Activated T-cell treated with anti-CD3 and anti-CD28 coated beads for 4 hours (primary cell): ENCODE measurements at places on chromosomes 6 and 20.

DNA sequence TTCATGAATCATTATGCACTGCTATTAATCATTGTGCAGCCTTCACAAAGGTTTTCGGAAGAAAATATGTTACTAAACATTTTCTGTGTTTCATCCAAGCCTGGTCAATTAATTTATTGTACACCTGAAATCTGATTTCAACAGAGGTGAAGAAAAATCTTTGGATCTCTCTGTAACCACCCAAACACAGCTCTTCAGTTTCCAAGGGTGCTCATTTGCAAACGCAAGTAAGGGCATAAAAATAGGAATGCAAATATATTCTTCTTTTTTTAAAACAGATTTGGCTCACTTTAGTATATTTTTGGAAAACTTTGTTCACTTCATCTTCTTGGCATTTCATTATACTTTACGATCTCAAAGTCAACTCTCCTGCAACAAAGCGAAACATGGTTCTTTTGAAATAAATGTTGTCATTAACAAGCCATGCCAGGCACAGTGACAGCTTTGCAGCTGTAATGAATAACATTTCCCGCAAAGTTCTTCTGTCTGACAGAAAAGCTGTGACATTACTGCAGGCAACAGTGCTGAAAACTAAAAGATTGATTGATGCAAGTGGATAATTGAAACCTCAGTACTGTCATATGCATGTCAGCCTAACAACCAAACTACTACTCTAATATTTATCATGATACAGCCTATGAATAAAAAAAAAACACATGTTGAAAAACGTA is 348.3 kb downstream of the FRK start:
- DNase-seq, result no peak

DNA sequence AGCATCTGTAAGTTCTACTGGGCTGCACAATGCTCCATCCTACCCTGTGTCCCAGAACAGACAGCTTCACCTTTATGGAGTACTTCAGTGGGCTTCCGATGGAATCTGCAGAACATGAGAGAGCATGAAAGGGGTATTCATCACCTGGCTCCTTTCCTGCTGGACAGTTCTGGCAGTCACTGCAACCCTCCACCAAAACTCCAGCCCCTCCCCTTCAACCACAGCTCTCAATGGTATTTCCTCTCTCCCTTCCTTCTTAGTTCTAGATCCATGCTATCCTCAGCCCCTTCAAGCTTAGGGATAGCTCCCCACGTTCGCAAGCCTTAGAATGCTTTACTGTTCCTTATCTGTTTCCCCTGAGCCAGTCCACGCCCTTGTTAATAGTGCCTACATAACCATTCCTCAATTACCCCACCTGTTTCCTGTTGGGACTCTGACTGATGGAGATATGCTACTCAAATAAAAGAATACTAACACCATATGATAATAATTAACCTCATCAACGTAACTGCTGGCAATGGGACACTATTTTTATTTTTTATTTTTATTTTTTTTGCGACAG is 26.8 kb downstream of the TRAM2 start:
- DNase-seq, result no peak

DNA sequence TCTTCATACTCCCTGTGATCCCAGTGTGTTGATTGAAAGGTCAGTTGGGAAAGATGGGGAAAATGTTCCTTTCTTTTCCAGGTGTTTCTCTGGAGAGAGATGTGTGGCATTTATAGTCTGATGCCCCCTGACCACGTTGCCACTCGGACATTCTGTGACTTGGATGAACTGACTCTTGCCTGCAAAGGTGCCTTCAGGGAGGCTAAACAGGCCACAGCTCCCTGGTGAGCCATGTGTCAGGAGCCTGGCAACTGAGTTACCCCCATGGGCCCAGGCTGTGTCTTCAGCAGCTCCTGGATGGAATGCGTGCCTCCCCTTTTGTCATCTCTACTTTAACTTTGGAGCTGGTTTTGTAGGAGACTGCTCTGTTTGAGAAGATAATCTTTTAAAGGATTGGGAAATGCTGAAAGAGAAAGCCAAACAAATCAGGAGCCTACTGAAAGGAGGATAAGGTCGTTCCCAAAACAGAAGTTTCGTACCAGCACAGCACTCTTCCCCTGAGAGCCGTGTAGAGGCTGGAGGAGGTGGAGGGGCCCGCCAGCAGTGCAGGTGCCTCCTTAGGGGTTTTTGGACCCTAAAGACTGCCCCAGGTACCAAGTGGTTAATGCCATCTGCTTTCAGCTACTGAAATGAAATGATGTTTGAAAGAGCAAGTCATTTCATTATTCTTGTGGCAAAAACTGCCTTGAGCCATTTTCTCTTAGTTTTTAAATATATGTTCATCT is 322.8 kb downstream of the ZFAND3 start:
- no peak for DNase-seq

DNA sequence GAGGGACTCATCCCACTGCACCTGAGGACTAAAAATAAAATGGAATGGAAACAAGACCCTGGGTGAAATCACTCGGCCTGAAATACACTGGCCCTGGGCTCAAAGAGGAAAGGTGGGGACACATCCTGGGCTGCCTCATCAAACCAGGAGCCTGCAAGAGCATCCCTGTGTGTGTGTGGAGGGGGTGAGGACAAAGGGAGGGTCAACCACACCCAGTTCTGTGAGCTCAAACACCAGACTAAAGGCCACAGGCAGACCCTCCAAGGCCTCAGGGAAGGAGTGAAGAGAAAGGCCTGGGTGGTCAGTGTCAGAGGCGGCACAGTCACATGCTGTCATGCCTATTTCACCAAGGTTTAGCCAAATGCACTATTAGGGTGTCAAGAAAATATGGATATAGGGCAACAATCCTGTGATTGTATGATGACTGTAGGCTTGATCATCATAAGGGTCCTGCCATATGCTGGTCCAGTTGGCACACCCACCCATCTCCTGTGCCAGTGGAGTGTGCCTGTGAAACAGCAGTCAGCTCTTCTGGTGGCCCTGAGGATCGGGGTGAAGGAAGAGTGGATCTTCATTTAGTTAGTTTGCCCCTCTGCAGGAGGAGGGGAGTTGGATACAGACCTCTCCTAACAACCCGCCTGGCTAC is 28.9 kb downstream of the SRSF3 start:
- DNase-seq, result no peak

GRCh38 chr20:54137115-54137514 is 36.7 kb downstream of the CYP24A1 start:
- DNase-seq, result no peak

DNA sequence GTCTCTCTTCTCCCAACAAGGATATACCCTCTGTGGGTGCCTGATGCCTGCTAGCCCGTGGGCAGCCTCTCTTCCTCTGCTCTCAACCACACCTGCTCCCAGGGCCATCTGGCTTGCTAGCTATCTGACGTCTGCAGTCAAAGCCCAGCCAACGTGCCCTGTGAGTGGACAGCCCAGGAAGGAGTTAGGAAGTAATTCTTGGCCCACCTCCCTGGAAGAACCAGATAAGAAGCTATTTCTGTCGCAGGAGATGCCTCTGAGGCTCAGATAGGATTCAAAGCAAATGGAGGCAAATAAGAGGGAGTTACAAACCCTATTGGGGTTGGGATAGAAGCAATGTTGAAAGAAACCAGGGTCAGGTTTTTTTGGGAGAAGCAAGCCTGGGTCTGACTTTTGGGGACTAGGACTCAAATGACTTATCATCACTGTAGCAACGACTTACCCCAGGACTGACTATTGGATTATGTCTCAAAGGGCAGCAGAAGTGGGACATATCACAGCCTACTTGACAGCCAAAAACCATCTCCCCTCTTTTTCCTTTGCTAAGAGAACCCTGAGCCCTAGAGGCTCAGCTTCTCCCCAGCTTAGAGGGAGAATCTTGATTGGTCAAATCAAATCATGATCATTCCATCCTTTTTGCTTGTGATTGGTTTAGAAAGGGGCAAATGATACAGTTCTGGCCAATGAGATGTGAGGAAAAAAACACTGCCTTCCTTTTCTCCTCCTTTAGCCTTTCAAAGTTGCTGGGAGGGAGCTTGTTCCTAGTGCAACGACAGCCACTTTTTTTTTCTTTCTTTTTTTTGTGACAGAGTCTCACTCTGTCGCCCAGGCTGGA is 18.0 kb upstream of the CDK5RAP1 start:
- no peak for DNase-seq

- DNase-seq, result no peak
Measured at GRCh38 chr20:22232473-22232872, 351.9 kb downstream of the FOXA2 start.

DNA sequence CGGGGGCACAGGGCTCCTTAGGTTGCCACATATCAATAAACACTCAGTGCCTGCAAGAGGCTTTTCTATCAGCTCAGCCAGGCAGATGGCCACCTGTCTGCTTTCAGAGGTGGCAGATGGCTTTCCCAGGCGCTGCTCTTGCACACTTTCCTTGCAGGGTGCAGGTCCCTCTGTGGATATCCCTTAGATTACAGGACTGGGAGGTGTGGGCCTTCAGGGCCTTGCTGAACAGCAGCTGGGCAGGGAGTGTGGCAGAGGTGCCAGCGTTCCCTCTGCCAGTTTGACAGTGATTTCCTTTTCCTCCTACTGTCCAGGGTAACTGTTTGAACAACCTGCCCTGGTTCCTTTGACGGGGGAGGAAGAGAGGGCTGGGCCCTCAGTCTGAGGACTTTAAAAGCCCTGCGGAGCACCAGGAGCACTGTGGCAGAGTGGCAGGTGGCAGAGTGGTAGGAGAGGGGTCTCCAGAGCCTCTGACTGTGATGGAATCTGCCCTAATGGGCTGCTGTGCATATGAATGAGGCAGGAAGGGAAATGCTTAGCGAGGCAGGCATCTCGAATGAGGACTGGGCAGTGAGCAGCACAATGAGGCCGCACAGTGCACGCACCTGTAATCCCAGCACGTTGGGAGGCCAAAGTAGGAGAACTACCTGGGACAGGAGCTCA is 34.2 kb downstream of the ABHD12 start:
- no peak for DNase-seq

- DNase-seq, result peak; percentile 44
Measured at GRCh38 chr6:42428326-42429041, 23.2 kb downstream of the TRERF1 start.

DNA sequence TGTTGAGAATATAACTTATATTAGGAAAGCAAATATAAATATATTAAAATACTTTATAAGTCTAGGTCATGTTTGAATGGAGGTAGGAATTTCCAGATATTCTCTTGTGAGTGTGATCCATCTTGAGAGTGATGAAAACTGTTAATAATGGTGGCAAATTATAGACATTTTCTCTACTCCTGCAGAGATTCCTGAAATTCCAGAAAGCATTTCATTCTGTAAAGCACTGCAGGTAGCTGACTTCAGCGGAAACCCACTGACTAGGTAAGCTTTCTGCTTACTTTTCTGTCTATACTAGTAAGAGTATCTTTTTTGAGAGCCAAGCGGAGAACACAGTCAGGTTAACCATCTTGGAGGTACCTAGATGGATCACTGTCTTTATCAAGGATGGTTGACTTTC is 84.0 kb downstream of the LRRC1 start:
- no peak for DNase-seq
